Left lobe of liver (tissue), 2 donors: ENCODE measurements at places on chromosomes 6 and 20. TPM values are rescaled to one million over a fixed set of nuclear protein-coding genes. Genes with fewer than 3 reads are reported as not detected.

Gene CD109
- total RNA-seq, result 0.33 TPM

Gene SPATA25
- 4.2 TPM for total RNA-seq

Gene SYTL3
- total RNA-seq, result 0.43 TPM

Gene ANKRD66
- not detected for total RNA-seq

Gene OPRM1
- not detected for total RNA-seq

Gene DLK2
- total RNA-seq, result not detected

Gene MEP1A
- total RNA-seq, result not detected

Gene RSPH9
- not detected for total RNA-seq

Gene DEFB127
- total RNA-seq, result not detected

Gene PTK7
- 1.3 TPM for total RNA-seq

Gene C6orf132
- total RNA-seq, result 0.38 TPM

Gene FILIP1
- 1.1 TPM for total RNA-seq

Gene KHDC1L
- total RNA-seq, result not detected

Gene STX7
- total RNA-seq, result 13.5 TPM

Gene SPEF1
- total RNA-seq, result 0.10 TPM

Gene OPN5
- total RNA-seq, result not detected

Gene TNNC2
- total RNA-seq, result not detected

Gene SLC22A7
- 269 TPM for total RNA-seq

DNA sequence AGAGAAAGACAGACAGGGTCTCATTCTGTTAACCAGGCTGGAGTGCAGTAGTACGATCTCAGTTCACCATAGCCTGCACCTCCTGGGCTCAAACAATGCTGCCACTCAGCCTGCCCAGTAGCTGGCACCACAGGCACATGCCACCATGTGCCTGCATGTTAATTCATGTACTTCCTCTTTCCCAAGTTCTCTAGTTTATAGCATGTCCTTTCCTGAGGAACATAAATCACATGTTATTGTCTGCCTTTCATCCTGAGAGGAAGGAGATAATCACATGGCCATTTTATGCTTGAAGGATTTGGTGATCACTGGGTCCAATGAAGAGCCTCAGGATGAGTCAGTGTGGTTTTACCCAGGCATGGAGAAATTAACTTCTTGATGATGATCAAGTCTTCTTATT, 47.9 kb downstream of the COL11A2 start:
- DNase-seq, result no peak

- no peak for DNase-seq
These were observed 11.4 kb upstream of the IFNGR1 start for GRCh38 chr6:137230547-137230946.

GRCh38 chr20:62990306-62990825, 16.4 kb downstream of the BHLHE23 start:
- no peak for DNase-seq

- no peak for DNase-seq
These were observed 98.4 kb upstream of the ADTRP start for GRCh38 chr6:11876934-11877433.

DNA sequence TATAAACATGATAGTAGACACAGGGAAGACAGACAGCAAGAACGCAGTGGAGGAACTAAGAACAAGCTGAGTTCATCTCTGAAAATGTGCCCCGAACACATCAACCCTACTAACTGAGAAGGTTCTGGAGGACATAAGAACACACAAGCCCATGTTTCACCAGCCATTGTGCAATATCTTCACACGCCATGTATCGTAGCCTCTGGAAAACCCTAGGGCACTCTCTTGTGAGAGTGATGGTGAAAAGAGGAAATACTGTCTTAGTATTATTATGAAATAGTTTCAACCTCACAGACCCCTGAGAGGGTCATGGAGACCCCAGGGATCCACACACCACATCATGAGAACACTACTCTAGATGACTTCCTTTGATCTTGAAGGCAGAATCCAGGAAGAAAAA, 26.1 kb upstream of the FOXF2 start:
- DNase-seq, result no peak

DNA sequence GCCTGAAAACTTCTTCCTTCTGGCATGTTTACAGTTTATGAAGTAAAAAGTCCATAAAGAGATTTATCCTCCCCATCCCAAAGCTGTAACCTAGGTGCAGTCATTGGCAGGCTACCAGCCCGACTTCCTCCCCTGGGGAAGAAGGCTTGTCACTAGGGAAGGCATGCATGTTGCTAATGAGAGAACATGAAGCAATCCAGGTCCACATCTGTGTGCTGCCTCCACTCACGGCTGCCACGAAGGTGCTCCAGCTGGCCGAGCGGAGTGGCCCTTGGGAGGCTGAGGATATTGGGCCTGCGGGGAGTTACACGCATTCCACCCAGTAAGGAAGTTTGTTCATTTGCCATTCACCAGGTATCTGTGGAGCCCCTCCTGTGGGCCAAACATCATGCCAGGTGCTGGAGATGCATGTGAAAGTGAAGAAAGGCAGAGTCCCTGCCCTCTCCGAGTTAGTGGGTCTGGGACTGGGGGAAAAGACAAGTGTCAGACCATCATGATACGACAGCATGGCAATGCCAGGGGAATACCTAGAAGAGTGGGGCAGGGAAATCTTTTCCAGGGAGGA, 257.0 kb downstream of the NRN1 start:
- no peak for DNase-seq

GRCh38 chr6:11685481-11686093, 93.0 kb downstream of the ADTRP start:
- no peak for DNase-seq

- no peak for DNase-seq
These were observed 71.5 kb upstream of the LAMP5 start for GRCh38 chr20:9442858-9443257.

DNA sequence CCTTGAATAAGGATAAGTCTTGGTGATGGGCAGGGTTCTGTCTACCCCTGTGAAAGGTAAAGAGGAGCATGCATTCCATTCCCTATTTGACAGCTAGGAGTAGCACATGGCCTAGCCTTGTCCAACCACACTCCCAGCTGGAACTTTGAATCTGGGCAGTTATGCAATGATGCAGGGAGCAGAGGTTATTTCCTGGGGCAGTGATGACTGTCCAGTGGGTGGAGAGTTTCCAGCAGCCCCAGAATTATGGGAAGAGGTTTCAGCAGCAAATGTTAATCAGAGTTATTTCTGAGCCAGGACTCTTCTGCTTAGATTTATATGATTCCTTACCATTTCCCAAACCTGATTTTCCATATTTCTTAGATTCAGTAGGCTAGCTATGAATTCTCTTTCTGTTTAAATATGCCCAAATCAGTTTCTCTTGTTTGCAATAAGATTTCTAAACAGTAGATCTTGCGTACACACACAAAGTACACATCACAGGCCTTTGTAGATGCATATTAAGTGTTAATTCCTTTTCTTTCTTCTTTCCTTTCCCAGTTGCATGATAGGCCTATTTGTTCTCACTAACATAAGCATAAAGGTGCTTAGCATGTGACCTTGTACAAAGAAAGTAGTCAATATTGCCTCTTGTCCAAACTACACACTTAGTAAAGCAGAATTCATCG, 17.3 kb upstream of the TXLNB start:
- DNase-seq, result peak; percentile 73

DNA sequence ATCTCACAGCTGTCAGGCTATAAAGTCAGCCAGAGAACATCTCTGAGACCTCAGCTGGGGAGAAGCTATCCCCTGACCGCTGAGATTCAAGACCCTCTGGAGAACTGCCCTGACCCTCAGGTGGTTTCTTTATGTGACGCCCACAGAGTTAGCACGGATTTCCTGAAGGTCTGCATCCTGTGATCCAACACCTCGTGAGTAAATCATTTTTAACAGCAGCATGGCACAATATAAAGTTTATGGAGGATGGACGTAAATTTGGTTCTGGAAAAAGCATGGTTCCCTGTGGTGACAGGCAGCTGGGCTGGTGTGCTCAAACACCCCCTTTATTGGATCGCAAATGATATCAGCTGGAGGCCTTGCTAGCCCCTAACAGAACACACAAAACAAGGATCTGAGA, 25.3 kb upstream of the TRAF3IP2 start:
- no peak for DNase-seq

DNA sequence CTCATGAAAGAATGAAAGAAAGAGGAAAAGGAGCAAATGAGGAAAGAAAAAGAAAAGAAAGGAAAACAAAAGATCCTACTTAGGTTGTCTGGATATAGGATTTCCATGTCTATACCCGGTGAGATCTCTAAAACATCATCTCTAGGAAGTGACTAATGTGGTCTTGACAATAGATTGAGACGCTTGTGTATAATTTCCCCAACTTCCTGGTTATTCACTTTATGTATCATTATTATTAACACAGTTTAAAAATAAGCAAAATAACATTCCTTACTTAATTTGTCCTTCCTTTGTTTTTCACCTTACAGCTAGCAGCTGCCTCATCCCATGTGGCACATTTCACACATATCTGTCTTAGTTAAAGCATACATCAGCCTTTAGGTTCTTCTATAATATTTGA, 27.0 kb downstream of the LAMA4 start:
- no peak for DNase-seq

GRCh38 chr20:10730629-10731183, 56.9 kb upstream of the JAG1 start:
- no peak for DNase-seq

DNA sequence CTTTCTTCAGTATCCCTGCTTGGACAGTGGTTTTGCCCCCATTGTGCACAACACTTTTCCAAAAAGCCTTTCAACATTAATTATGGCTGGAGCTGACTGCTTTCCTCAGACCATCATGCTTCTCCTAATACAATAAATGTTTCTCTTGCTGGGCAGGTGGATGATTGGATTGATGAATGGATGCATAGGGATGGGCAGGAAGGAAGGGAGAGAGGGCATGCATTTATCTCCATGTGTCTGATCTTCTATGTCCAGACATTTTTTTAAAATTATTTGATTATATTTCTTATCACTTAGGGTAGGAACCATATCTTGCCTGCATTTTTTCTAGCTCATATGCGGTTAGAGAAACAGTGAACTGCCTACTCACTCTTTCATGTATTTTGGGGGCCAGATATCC, 218.5 kb downstream of the PRL start:
- no peak for DNase-seq

DNA sequence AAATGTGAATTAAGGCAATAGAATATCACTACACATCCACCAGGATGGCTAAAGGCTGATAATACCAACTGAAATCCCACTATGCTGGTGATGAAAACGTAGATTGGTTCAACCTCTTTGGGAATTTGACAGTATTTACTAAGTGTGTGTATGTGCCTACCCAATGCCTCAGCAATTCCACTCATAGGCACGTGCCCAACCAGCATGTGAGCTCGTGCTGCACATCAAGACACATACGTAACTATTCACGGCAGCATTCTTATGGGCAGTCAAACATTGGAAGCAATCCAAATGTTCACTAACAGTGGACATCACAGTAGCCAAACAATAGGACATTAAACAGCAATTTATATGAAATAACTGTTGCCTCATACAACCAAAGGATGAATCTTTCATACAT, 15.7 kb upstream of the AFDN start:
- no peak for DNase-seq

DNA sequence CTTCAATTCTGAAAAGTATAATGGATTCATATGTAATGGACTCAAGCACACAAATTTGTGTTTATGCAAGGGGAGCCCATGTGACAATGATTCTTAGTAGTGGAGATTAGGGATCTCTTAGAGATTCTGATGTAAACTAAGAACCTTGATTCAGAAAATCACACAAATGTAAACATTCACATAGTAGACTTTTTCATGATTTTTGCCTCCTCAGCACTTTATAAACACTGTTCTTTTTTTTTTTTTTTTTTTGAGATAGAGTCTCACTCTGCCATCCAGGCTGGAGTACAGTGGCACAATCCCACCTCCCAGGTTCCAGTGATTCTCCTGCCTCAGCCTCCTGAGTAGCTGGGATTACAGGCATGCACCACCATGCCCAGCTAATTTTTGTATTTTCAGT, 170.1 kb upstream of the PLCB4 start:
- no peak for DNase-seq

DNA sequence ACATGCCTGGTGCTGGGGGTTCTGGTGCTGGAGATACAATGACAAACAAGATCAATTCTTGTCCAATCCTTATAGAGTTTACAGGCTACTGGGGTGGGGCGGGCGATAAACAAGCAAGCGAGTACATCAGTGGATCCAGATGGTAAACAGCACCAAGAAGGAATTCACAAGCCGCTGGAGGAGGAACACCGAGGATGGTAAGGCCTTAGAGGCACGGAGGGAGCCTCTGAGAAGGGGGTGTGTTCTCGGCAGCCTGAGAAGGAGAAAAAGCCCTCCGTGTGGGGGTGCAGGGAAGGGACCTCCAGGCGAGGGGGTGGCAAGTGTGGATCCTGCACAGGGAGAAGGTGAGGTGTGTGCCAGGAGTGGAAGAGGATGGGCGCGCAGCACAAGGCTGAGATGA, 276.5 kb upstream of the FOXQ1 start:
- DNase-seq, result no peak

- no peak for DNase-seq
These were observed 94.4 kb upstream of the SIRPA start for GRCh38 chr20:1800777-1801176.

GRCh38 chr20:61499859-61500554, 247.9 kb downstream of the CDH4 start:
- DNase-seq, result no peak

DNA sequence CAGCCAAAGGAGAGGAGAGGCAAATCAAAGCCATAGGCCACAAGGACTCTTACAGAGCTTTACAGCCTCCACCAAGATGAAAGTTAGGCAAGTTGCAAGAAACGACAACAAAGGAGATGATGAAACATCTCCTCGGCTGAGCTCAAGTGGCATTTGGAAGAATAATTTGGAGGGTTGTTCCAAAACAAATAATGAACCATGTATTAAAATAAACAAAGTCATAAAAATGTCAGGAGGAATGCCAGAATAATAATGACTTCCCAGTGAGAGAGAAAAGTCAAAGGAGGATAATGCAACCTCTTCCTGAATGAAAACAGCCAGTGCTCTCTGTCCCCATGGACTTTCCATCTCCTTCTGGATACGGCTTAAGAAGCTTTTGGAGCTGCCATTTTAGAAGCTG, 371.4 kb upstream of the ID4 start:
- no peak for DNase-seq

GRCh38 chr20:1306316-1307135, 22.4 kb downstream of the SDCBP2 start:
- DNase-seq, result no peak

GRCh38 chr6:125808060-125808459, 17.3 kb downstream of the NCOA7 start:
- no peak for DNase-seq
